ENCODE measurements at places on chromosomes 4 and X. TPM values are rescaled to one million over a fixed set of nuclear protein-coding genes. Genes with fewer than 3 reads are reported as not detected.

The PPARGC1A gene
- total RNA-seq: not detected

The TEX11 gene
- not detected for total RNA-seq

The MOB1B gene
- 18.4 TPM for total RNA-seq

The CUL4B gene
- 28.9 TPM for total RNA-seq

The SCRG1 gene
- total RNA-seq: not detected

The SCFD2 gene
- 29.1 TPM for total RNA-seq

The ERVMER34-1 gene
- total RNA-seq: 0.20 TPM

The TMEM271 gene
- not detected for total RNA-seq

Data from CD8-positive, alpha-beta memory T cell (primary cell).